ENCODE measurements at places on chromosomes 7 and 10.
A peak's percentile ranks its signal among the peaks of the same experiment; 100 is the strongest.

DNA sequence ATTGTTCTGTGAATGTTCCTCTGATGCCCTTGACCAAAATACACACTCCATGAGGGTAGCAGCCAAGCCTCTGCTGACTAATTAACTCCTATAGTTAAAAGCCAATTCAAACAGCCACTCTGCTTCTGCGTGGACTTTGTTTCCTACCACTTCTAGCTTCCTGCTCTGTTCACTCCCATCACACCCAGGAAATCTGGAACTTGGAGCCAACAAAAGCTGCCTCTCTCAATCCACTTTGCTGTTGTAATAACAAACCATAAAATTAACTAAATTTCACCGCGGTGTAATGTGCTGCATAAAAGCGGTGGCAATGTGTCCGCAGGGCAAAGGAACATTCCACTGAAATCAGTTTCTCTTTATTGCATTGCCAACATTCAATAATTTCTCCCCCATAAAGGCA is 239.5 kb downstream of the PLXNA4 start:
- no peak for DNase-seq

- no peak for DNase-seq
Observed at GRCh38 chr7:155062411-155062810, 7.7 kb upstream of the HTR5A start.

DNA sequence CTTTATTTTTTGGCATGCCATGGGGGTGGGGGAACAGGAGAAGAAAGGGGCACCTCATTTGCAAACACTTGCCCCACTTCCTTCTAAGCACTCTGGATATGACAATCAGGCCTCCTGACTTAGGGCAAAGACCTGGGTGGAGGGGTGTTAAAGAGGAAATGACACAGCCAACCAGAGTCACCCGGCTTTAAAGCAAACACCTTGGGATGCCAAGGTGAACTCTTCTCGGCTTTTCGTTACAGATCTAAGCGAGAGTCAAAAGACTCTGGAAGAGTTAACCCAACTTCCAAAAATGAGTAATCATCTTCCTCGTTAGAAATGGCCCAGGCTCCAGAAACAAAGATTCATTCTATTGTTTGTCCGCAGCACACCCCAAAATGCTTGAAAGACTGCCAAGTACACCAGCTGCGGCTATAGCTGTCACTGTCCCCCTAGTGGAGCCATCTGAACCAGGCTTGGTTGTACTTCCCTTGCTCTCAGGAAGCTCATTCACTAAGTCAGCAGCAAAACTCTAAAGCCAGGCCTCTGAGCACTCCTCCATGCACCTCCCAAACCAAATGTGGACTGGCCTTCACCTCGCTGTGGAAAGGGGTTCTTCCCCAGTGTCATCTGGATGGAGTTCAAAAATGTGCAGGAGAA is 24.8 kb downstream of the FAM53B start:
- peak; percentile 82 for DNase-seq

DNA sequence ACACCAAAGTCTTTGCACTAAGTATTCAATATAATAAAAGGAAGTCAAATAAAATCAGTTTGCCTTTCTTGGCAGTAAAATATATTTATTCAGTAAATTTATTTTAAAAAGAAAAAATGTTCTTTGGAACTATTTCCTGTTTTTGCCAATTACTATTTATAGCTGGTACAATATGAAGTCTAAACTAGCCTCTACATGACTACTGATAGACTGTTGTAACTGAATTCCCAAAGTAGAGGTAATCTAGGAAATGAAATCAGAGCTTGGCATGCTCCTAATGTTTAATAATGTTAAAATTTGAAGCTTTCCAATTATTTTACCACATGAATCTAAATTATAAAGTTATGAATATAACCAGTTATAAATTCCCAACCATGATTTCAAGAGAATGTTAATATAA is 385.5 kb downstream of the SEMA3D start:
- DNase-seq = no peak

GRCh38 chr10:11319990-11320602 is 291.4 kb downstream of the USP6NL start:
- no peak for DNase-seq

DNA sequence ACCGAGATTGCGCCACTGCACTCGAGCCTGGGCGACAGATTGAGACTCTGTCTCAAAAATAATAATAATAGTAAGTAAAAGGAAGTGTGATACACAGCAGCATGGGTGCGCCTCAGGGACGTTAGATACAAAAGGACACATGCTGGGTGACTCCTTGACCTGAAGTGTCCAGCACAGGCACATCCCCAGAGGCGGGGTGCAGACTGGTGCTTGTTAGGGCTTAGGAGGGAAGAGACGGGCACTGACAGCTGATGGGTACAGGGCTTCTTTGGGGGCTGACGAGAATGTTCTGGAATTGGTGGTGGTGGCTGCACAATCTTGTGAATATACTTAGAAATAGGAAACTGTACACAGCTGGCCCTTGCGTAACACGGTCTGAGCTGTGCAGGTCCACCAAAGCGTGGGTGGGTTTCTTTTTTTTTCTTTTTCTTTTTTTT is 61.8 kb upstream of the DNAJB6 start:
- DNase-seq = no peak

DNA sequence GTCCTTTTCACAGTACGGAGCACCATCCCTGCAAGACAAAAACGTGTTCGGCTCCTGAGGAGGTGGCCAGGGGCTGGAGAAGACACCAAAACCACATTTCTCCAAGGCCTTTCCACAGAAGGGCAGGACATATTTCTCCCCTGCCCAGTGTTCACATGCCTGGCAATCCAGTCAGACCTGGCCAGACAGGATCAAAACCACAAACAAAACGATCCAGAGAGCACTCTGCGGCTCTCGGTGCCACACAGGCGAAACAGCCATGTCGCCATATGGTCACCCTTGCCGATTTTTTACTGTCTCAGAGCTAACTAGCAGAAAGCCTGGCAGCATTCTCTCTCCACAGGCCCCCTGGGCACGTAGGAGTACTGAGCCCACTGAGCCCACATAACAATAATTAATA is 113.0 kb downstream of the ABLIM1 start:
- DNase-seq = no peak

GRCh38 chr7:96562458-96562857 is 147.2 kb downstream of the SEM1 start:
- no peak for DNase-seq

- no peak for DNase-seq
Observed at GRCh38 chr10:71390461-71390835, 6.3 kb upstream of the CDH23 start.

- DNase-seq = peak; percentile 79
Observed at GRCh38 chr10:95246582-95247051, 44.2 kb downstream of the PDLIM1 start.

DNA sequence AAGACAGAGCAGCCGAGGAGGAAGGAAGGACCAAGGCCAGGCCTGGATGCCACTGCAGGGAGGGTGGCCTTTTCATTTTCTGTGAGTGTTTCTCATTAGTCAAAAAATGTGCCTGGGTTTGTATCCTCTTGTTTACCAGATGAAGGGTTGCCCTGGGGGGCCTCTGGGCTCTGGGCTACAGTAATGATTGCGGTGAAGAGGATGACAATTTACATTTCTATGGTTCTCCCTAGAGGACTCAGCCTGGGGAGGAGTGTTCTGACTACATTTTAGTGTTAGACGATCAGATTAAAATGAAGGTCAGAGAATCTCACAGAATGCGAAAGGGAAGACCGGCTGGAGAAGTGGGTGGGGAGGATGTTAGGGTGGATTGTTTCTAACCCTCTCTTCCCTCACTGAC is 108.0 kb upstream of the KMT2C start:
- no peak for DNase-seq

GRCh38 chr10:6607182-6607581 is 27.1 kb upstream of the PRKCQ start:
- DNase-seq = no peak
